ELF-1 (cell line): ENCODE measurements at places on chromosomes 5 and 9.

DNA sequence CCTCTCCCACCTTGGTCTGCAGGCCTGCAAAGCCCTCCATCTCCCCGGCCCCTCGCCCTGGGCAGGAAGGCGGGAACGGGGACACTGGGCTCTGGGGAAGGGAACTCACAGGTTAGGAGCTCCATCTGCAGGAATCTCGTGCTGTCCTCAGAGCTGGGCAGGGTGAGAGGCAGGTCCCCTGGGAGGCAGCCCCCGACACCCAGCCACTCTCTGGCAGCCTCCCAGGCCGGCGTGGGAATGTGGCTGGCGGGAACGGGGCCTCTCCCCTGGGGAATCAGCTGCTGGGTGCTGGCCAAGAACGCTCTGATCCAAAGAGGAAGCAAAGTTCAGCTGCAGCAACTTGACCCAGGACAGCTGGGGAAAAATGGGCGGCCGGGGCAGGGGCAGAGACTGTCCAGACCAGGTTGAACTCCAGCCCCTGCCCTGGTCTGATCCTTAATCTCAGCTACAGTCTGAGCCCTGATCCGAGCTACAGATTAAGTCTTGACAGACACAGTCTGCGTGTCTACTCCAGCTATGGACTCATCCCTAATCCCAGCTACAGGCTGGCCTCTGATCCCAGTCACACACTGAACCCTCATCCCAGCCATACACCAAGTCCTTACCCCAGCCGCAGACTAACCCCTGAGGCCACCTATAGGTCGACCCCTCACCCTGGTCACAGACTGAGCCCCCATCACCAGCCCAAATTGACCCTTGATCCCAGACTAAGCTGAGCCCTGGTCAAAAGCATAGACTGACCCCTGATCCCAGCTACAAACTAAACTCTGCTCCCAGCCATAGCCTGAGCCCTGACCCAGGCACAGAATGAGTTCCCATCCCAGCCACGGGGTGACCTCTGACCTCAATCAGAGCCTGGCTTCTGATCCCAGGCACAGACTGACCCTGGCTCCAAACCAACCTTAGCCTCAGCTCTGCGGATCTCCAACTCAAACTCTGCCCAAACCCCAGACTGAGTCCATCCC, 37.3 kb upstream of the EGFL7 start:
- DNase-seq = peak; percentile 60

- DNase-seq = no peak
Measured at GRCh38 chr5:143030349-143030748, 260.2 kb downstream of the ARHGAP26 start.

GRCh38 chr9:81312346-81312745, 377.0 kb downstream of the TLE1 start:
- DNase-seq = no peak

DNA sequence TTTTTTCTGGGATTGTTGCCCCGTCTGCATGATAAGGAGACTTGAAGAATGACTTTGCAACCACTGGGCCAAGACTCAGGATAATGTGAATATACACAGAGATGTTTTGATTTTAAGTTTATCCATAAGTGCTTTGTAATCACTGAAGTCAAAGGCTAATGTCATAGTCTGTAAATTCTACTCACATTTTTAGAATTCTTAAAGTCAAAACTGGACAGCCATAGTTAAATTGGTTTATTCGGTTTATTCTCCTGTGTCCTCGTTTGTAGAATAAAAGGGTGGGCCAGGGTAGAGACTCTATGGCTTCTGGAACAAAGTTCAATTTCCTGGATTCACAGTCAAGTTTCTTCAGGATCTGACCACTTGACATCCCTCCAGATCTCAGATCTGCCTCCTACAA, 327.7 kb upstream of the TNC start:
- no peak for DNase-seq

DNA sequence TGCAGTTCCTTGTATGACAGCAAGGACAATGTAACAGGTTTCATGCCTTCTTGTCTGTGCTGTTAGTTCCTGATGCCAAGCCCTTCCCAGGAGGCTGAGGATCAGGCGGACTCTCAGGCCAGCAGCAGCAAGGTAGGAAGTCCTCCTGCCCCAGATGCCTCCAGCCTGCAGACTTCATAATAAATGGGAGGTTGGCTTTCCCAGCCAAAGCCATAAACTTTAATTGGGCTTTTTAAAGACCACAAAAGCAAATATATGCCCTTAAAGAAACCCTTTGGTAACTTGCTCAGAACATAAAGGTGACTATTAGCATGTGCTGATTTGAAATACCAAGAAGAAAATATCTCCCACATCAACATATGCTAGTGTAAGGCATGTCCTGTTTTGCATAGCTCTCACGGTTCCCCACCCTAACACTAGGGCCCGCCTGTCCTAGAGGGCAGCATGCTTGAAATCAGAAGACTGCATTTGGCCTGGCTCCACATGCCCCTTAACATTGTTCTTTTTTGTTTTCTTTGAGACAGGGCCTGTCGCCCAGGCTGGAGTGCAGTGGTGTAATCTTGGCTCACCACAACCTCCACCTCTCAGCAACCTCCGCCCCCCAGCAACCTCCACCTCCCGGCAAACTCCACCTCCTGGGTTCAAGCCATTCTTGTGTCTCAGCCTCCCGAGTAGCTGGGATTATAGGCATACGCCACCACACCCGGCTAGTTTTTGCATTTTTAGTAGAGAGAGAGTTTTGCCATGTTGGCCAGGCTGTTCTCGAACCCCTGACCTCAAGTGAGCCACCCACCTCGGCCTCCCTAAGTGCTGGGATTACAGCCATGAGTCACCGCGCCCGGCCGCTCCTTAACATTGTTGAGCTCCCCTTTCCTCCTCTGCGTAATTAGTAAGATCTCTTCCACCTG, 44.6 kb upstream of the FCN1 start:
- no peak for DNase-seq

DNA sequence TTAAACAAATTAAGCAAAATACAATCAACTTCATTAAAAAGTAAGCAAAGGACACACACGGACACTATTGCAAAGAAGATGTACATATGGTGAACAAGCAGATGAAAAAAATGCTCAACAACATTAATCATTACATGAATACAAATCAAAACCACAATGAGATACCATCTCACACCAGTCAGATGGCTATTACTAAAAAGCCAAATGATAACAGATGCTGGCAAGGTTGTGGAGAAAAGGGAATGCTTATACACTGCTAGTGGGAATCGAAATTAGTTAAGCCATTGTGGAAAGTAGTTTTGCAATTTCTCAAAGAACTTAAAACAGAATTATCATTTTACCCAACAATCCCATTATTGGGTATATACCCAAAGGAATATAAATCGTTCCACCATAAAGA, 636.2 kb upstream of the ST8SIA4 start:
- DNase-seq = no peak

- no peak for DNase-seq
Measured at GRCh38 chr5:128101676-128102075, 18.1 kb downstream of the SLC12A2 start.

GRCh38 chr9:138038244-138038671, 160.7 kb downstream of the CACNA1B start:
- peak; percentile 40 for DNase-seq
